ENCODE measurements at places on chromosomes 2 and 18. TPM values are rescaled to one million over a fixed set of nuclear protein-coding genes. Genes with fewer than 3 reads are reported as not detected.

AP1S3 gene
- polyA plus RNA-seq: 1.5 TPM

IL1RN gene
- 27.6 TPM for polyA plus RNA-seq

KCNK3 gene
- polyA plus RNA-seq: 1.8 TPM

STEAP3 gene
- polyA plus RNA-seq: 12.5 TPM

- no peak for DNase-seq
These were observed 93.6 kb downstream of the SATB2 start for GRCh38 chr2:199364153-199364552.

DNA sequence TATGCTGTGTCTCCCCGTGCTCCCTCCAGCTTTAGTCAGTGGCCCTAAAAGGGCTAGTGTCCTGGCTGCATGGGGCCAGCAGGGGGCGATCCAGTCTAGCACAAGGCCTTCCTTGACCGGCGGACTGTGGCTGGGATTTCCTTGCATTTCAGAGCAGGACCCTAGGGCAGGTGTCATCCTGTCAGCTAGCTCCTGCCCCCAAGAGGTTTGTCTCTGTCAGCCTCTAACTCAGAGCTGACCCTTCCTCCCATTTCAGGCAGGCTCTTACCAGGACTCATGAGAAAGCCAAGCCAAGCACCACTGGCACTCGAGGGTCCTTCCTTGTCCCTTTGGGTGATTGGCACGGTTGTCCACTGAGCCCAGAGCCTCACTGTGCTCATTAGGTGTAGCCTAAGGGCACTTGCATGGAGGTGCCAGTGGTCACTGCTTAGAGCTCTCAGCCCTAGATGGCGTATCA lies 140.3 kb downstream of the RPIA start:
- DNase-seq: peak; percentile 65

DNA sequence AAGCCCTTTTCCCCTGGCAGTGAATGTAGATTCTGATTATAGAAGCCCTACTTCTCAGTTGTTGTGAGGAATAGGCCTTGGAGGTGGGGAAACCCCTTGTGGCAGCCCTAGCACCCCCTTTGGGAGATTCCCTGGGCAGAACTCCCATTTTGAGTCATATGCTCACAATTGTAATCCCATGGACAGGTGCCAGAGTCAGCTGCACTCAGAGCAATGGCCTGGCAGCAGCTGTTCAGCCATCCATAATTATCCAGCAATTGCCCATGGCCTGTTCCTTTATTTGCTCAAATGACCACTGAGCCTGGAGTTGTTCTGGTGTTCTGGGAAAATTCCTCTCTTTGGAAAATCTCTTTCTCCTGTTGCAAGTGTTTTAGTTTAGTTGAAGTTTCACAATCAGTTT lies 71.7 kb downstream of the PTRHD1 start:
- peak; percentile 45 for DNase-seq

DNA sequence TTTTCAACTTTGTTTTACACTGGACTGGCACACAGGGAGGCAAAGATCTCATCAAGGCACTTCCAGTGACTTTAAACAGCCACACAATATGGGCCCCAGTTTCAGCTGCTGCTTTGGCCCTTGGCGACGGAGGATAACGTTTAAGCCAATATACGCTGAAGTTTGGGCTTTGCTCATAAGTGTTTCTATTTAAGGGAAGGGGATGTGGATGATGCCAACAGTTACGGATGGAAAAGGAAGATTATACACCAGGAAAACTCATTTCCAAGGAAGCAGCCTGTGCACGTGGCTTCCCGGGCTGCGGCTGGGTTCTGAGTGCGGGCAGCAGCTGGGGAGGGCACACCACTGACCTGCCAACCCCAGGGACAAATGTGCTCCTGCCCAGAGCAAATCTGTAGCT lies 151.1 kb downstream of the SH3BP4 start:
- no peak for DNase-seq

- DNase-seq: no peak
These were observed 77.5 kb downstream of the TMEM200C start for GRCh38 chr18:5817816-5818215.

DNA sequence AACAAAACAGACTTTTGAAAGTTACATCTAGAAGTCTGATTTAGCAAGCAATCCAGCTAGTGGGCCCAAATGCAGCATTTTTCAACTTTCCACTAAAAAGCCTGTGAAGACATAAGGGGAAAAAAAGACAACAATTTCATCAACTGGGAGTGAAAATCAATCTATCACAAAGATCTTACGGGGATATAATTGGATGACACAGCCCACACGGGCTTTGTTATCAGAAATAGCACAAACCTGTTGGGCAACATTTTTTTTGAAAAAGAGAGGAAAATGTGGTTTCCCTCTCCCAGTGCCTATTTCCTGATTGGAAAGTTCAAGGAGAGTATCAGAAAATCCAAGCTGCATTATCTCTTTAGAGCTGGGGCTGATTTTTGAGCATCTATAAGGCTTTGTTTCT lies 132.7 kb downstream of the EVA1A start:
- DNase-seq: no peak

DNA sequence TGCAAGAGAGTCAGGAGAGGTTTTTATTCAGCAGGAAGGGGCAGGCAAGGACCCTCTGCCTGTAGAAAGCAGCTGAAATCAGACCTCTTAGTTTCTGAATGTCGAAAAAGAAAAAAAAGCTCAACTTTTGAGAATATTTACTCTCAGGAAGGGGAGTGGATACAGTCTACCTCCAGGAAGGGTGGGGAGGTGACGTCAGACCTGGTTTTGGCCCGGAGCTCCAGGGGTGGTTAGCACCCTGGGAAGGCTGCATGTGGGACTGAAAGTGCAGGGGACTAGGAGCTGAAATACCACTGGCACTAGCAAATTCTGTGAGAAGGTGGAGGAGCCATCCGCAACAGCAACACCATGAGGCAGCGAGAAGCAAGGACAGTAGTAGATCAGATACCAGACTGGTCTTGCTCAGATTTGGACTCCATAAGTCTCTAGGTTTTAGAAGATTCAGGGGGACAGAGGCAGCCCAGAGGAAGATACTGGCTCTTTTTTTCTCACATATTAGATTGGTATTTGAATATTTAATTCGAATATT lies 19.8 kb downstream of the MC2R start:
- DNase-seq: no peak

GRCh38 chr2:22301228-22301627 lies 1083.8 kb upstream of the KLHL29 start:
- no peak for DNase-seq

- no peak for DNase-seq
These were observed 659.8 kb downstream of the BCL11A start for GRCh38 chr2:59893612-59894011.

- DNase-seq: no peak
These were observed 191.8 kb downstream of the FTCDNL1 start for GRCh38 chr2:199659207-199659606.

DNA sequence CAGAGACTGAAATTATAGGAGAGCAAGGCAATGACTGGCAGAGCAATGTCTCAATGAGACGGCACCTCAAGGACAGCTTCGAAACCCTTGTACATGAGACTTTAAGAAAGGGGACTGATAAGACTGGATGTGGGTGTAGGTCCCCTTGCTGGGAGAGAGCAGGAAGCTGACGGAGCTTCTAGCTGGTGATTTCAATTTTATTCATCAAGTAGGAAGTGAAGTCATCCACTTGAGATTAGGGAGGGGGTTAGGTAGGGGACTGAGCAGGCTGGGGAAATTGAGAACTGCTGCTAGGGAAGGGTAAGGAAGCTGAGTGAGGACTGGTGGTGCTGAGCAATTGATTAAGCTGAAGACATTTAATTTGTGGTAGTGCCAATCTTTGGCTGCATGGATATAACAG lies 99.5 kb upstream of the ITGB6 start:
- DNase-seq: no peak

GRCh38 chr2:45168711-45169338 lies 159.6 kb upstream of the SIX2 start:
- DNase-seq: no peak

All from stomach (tissue), 19 donors.